ENCODE measurements at places on chromosomes 7 and 10.

DNA sequence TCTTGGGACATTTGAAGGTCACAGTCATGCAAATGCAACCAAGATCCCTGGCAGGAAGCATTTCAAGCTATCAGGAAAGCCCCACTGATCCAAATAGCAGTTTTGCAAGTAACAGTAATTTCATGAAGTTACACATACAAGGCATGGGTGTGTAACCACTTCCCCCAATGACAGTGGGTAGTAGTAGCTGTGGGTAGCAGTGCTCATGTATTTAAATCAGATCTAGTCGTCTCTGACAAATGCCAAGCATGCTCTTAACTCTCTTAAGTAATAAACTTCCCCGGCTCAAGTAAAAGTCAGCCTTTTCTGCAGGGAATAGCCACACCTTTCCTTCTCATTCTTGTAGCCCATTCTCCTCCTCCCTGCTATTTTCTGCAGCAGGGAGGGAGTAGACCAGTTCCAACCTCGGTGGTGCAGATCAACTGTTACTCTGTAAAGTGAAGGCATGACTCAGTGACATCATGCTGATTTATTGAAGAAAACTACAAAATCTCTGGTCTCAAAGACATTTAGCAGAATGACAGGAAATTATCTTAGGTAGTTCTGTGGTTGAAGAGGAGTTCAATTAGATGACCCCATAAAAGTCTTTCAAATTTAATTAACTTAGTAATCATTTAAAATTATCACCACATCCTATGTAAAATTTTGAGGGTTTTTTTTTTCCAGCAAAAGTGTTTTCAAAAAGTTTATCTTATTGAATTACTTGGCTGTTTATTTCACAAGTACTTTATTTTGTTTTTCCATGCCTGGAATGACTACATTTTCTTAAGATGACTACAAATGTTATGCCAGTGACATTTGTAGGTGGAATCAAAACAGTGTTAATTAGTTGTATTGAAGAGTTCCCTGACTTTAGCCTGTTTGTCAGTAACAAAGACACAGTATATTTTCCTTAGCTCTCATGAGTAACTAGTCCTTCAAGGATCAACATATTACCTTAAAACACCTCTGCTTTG, 568.3 kb downstream of the INHBA start:
- DNase-seq, result no peak

DNA sequence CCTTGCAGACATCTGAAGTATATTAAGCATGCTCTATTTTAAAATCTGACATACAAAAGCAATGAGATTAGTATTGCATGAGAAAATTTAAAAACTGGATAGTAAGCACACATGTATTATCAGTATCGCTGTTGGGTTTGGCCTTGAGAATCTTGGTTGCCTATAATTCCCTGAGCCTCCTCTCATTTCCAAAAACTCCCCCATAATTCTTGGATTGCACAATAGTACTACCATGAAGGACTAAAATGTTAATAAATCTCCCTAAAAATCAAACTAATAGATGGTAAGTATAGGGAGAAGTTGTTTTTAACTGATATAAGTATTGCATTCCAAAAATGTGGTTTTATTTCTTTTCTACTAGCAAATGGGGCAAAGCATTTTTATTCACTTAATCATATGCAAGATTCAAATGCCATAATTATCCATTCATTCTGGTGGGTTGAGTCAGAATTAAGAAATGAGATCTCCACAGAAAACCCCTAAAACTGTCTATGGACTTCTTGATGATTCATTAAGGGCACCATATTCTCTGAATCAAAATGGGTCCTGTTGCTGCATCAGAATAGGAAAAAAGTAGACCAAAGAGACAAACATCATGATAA, 10.3 kb upstream of the VIM start:
- no peak for DNase-seq

DNA sequence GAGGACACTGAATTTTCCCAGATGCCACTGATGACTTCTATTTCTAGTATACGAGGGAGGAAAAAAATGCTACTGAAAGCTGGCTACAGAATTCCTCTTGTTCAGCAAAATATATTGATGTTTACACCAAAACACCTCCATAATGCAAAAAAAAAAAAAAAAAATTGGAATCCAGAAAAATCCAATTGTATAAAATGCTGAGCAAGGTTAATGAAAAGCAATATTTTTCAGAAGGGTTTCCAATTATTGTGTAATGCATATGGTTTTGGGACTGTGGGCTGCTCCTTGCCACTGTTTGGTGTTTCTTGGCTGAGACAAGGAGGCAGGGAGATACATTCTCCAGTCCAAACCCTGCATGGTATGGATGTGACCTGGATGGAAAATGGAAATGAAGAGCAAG, 83.8 kb downstream of the LSM5 start:
- DNase-seq, result no peak

GRCh38 chr10:69419096-69419743, 2.5 kb upstream of the TACR2 start:
- no peak for DNase-seq

GRCh38 chr7:158228986-158229385, 358.6 kb downstream of the PTPRN2 start:
- no peak for DNase-seq

DNA sequence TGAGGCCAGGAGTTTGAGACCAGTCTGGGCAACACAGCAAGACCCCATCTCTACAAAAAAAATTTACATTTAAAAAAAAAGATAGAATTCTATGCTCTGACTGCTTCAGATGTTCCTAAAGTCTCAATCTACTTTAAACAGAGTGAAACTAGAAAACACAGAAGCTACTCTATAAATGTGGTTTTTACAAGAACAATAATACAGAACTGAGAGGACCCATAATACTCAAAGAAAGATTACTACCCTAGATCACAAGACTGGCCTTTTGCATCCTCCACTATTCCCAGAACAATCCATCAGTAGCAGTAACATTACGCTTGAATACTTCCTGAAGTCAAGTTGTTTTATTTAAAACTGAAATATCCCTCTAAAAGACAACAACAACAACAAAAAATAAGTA, 119.4 kb downstream of the ZFAND4 start:
- no peak for DNase-seq

DNA sequence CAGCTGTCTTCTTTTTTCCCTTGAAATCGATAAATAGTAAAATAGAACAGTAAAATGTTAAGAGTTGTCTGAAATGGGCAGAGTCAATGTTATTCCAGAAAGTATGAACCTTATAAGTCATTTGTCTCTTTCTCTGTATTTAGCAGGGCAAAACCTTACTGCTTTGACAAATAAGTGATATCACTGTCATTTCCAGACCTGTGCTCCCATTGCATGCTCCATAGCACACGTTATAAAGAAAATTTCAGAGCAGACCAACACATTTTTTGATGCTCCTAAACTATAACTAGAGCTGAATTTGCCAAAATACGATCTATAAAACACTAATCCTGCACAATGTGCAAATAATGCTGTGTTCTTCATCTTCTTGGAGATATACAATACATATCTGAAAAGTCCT, 1.1 kb downstream of the A1CF start:
- DNase-seq, result no peak

- DNase-seq, result no peak
Measured at GRCh38 chr10:85149766-85150165, 821.4 kb downstream of the CCSER2 start.

DNA sequence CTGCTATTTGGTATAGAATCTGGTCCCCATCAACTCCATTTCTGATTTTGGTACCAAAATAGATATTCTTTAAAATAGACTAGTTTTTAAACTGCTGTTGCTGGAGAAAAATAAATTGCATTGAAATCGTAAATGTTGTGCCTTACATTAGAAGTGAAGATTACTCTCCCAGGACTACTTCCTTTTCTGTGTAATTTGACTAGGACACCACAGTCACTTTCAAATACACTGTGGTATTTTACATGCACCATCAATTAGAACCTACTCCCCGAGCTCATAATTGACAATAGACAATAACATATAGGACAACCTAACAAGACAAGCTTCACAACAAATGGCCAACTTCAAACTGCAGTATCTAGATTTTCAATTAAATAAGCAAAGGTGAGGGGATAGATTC, 211.5 kb downstream of the DGKB start:
- no peak for DNase-seq

GRCh38 chr7:136405931-136406777, 429.0 kb upstream of the MTPN start:
- peak; percentile 36 for DNase-seq

- no peak for DNase-seq
Measured at GRCh38 chr10:54284526-54285193, 516.4 kb downstream of the PCDH15 start.

GRCh38 chr7:70042533-70042932, 444.3 kb downstream of the AUTS2 start:
- no peak for DNase-seq

Measured in AG04450 (cell line).